Amniotic stem cell (primary cell): ENCODE measurements at places on chromosomes 1 and 21.
A peak's percentile ranks its signal among the peaks of the same experiment; 100 is the strongest.

GRCh38 chr1:37691497-37692077, 729 bp upstream of the CDCA8 start:
- no peak for DNase-seq

- DNase-seq: peak; percentile 29
Measured at GRCh38 chr1:50978144-50978851, 8.3 kb downstream of the CDKN2C start.

DNA sequence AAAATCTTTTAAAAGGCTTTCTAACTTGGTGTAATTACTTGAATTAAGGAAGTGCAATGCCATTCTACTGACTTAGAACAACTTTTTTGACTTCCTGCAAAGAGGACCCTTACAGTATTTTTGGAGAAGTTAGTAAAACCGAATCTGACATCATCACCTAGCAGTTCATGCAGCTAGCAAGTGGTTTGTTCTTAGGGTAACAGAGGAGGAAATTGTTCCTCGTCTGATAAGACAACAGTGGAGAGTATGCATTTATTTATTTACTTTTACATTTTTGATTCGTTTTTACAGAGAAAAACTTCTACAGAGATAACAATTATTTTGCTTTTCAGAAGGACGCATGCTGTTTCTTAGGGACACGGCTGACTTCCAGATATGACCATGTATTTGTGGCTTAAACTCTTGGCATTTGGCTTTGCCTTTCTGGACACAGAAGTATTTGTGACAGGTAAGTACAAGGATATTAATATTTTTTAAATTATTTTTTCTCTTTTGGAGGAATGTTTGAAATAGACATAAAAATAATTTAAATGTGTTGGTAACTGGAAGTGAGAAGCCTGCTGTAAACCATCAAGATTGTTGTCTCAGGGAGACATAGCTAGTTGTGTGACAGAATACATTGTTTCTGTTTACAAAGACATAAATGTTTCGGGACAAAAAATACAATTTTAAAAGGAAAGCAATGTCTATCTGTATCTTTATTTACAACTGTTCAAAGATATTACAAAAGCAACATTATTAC, at the start of gene PTPRC:
TSS of gene PTPRC (plus strand) at position 147 of the 742 bp plus-strand sequence. CDS start at position 376, 229 bp downstream.
- no peak for DNase-seq

GRCh38 chr1:217892750-217893149, 261.6 kb downstream of the SPATA17 start:
- no peak for DNase-seq

DNA sequence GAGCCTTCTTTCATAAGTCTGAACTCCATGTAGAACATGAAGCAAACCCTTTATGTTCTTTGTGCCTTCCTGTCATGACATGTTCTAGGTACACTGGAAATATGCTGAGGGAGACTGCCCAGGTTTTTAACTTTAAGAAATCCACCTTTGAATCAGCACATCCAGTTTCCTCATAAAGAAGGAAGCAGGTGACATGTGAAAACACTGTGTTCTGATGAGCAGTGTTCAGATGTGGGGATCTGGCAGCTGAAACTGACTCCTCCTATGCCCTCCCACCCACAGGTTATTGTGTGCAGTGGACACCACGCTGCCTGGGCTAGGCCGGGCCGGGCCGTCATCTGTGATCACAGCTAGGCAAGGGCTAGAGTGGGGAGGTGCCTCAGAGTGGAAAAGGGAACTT, 51.1 kb downstream of the CNN3 start:
- no peak for DNase-seq

GRCh38 chr1:4121834-4122512, 221.9 kb upstream of the C1orf174 start:
- no peak for DNase-seq

DNA sequence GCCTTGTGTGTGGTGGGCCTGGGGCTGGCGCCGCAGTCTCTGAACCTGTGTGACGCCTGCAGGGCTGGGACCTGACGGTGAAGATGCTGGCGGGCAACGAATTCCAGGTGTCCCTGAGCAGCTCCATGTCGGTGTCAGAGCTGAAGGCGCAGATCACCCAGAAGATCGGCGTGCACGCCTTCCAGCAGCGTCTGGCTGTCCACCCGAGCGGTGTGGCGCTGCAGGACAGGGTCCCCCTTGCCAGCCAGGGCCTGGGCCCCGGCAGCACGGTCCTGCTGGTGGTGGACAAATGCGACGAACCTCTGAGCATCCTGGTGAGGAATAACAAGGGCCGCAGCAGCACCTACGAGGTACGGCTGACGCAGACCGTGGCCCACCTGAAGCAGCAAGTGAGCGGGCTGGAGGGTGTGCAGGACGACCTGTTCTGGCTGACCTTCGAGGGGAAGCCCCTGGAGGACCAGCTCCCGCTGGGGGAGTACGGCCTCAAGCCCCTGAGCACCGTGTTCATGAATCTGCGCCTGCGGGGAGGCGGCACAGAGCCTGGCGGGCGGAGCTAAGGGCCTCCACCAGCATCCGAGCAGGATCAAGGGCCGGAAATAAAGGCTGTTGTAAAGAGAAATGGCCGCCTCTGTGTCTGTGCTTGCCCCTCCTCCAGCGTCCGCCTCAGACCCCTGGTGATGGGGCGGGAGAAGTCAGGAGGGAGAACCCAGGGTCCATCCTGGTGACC, 788 bp downstream of the ISG15 start:
- DNase-seq: no peak

DNA sequence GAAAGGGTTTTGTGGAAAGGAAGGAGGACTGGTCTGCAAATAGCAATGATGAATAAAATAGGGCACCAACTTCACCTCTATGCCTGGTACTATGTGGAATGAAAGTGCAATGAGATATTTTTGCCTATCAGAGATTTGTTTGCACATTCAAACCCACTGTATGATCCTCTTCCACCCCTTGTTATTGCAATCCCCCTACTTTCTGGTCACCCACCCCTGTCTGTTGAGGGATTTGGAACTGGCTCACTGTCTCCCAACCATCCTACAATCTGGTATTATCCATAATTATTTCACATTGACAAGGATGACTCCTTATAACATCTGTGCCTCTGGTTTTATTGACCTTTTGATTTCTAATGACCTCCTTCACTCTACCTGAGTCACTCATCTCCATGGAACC, 42.4 kb downstream of the CD55 start:
- no peak for DNase-seq

DNA sequence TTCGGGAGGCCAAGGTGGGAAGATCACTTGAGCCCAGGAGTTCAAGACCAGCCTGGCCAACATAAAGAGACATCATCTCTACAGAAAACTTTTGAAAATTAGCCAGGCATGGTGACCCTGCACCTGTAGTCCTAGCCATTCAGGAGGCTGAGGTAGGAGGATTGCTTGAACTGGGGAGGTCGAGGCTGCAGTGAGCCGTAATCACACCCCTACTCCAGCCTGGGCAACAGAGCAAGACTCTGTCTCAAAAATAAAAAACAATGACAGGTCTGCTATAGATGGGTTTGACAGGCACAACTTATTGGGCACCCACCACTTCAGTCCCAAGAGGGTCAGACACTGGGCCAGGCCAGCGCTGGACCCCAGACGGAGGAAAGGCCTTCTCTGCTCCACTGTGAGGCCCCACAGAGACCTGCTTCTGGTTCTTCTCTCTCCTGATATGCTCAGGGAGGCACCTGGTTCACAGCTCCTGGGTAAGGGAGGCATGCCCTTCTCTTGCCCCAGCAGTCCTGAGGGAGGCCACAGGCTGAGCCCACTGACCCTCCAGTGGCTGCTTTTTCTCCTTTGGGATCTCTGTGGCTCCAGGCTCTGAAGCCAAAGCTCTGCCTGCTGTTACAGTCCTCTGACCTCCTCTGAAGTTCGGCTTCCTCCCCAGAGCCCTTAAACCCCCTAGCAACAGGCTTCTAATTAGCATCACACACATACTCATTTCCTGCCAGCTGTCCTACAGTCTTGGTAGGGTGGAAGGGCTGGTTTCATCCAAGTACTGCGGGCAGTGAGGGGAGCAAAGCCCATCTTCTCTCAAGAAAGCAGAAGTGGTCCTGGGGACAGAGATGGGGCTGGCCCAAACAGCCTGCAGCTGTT, 14.4 kb downstream of the S100A16 start:
- no peak for DNase-seq

GRCh38 chr1:59877108-59877682, 49.4 kb downstream of the CYP2J2 start:
- no peak for DNase-seq

- DNase-seq: no peak
Measured at GRCh38 chr1:11978301-11978700, 1.9 kb upstream of the MFN2 start.

- DNase-seq: no peak
Measured at GRCh38 chr1:41622859-41623732, 138.6 kb upstream of the EDN2 start.

DNA sequence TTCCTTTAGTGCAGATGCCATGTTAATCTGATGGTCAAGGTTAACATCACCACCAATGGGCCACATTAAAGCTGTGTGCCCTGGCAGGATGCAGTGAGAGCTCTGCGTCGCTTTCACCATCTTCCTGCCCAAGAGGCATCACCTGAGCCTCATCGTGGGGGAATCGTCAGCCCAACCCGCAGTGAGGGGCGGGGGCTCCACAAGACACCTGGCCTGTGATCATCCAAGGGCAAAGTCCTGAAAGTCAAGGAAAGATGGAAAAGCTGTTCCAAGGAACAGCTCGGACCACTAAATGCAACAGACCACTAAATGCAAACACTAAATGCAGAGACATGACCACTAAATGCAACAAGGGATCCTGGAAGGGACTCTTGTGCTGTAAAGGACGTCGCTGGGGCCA, 49.9 kb downstream of the WDR4 start:
- no peak for DNase-seq

DNA sequence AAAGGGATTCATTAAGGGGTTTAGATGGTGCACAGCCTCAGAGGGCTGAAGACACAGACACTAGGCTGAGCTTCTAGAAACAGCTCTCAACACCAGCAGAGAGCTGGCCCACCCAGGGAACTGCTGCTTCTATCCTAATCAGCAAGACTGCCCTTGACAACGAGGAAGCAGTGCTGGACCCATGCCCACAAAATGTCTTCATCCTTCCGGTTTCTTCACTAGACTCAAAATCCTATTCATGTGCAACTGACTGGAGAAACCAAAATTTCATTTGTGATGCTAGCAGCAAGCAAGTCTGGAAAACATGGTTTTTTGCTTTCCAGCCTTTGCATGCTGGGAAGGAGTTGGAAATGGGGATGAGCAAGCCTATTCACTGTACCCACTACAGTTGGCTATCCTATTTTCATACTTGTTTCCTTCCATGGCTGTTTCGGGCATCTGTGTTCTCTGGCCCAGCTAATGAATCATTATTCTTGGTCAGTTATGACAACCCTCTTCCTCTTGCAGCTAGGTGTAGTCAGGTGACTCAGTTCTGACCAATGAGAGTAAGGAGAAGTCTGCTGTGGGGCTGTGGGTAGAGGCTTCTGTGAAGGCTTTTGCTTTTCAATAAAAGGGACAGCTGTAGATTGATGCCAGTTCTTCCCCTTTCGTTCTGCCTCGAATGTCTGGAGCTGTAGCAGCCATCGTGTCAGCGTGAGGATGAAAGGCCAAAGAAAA, 14.6 kb upstream of the TMEM61 start:
- no peak for DNase-seq

DNA sequence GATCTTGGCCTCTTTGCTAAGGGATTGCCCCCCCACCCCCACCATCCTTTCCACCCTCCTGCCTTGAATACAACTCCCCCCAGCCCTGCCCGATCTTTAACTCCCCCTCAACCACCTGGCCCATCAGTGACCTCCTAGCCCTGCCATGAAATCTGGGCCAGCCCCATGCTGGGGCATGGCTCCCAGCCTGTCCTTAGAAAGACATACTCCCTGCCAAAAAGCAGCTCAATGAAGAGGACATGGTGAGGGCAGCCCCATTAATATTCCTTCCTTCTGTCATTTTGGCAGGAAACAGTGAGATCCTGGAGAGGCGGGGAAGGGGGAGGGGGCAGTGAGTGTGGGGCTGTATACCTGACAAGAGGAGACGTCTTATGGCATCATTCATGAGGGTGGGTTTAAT, 66.8 kb upstream of the DISP3 start:
- DNase-seq: no peak

- DNase-seq: no peak
Measured at GRCh38 chr21:45263534-45263933, 24.2 kb downstream of the POFUT2 start.

DNA sequence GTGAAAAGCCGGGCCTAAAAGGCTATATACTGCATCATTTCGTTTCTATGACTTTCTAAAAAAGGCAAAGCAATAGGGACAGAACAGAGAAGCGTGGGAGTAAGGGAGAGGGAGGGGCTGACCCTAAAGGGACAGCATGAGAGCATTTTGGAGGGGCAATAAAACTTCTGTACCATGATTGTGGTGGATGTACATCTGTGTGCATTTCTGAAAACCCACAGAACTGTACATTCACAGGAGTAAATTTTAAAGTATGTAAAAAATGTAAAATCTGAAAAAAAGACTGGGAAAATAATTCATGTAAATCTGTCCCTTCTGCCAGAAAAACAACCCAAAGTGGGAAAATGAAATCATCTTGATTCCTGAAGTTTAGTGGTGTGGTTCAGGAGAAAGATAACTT, 235.4 kb downstream of the CENPF start:
- DNase-seq: peak; percentile 18

GRCh38 chr1:180451504-180451903, 50.9 kb downstream of the ACBD6 start:
- DNase-seq: no peak

DNA sequence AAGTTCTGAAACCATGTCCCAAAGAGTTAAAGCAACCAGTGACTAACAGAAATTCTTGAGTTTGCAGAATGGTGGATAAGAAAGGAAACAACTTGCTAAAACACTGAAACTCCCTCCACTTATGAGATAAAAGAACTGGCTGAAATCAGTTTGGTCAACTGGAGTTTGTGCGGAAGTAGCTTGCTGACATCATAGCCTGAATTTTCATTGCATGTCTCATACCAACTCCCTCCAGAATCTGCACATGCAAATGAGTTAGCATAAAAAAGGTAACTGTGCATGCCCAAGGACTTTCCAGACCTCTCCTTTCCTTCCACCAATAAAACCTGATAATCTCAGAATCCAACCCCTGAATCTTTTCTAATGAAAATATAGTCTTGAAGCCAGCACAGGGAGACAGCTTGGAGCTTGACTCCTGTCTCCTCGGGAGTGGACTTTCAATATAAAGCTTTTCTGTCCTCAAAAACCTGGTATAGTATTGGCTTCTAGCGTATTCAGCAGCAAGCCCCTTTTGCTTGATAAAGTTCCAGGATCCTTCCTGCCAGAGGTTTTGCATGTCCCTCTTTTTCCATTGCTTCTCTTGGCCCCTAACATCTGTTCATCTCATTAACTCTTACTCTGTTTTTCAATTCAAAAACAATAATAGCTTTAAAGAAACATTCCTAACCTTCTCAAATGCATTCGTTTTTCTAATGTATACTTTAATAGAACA, 785.8 kb upstream of the ADGRL4 start:
- DNase-seq: no peak
